Fibroblast of pulmonary artery (primary cell): ENCODE measurements at places on chromosomes 12 and 14.
A peak's percentile ranks its signal among the peaks of the same experiment; 100 is the strongest.

DNA sequence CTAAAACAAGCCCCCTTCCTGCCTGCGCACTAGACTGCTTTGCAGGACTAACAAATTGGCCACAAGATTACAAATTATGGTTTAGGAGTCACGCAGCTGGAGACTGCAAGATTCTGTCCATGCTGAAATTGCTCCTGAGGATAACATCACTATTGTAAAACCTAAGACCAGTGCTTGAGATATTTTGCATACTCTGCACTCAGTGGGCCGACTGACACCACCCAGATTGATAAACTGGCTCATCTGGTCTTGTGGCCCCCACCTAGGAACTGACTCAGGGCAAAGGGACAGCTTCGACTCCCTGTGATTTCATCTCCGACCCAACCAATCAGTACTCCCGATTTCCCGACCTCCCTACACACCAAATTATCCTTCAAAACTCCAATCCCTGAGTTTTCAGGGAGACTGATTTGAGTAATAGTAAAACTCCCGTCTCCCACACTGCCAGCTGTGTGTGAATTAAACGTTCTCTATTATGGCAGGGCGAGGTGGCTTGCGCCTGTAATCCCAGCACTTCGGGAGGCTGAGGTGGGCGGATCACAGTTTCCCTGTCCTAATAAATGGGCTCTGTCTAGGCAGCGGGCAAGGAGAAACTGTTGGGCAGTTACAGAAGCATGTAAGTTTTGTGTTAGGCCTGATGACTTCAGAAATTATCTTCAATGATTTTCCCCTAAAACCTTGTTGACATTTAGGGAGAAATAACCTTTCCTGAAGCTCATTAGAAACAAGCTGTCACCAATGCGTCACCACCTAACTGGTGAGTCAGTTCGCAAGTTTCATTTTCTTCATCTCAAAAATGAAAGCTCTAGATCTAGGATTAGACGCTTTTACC, 5.3 kb upstream of the UBC start:
- DNase-seq: peak; percentile 36

DNA sequence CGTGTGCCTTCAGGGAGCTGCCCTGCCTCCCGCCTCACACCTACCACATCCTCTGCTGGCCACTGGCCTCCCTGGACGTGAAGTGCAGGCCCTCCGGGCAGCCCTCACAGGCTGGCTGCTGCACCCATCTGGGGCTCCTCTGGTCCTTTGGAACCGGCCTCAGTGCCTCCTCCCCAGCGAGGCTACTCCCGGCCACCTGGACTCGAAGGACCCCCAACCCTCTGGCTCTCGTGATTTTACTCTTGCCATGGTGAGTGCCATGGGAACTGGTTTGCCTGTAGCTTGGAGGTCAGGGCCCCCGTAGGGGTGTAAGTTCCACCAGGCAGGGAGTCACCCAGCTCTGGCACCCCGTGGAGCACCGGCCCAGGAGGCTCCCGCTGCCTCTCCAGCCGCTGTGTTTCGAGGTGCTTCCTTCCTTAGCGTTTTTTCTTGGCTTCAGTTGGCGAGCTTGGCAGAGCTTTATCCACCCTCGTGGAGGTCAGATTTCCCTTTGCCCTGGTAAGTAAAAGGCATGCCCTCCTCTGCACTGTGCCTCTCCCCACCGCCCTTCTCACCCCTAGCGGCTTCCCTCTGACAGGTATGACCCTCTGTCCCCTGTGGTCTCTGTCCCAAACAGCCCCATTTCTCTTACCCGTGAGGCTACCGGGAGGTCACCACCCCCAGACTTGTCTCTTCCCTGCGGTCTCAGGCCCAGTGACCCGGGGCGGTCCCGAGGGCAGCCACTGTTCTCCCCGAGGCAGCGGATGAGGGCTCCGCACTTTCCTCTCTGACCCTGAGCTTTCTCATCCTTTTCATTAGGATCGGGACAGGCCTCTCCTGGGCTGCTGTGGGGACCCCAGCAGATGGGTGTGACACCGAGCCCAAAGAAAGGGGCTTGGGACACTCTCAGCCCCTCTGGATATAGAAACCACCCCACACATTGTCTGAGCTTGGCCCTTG, 203.1 kb upstream of the C14orf180 start:
- no peak for DNase-seq

DNA sequence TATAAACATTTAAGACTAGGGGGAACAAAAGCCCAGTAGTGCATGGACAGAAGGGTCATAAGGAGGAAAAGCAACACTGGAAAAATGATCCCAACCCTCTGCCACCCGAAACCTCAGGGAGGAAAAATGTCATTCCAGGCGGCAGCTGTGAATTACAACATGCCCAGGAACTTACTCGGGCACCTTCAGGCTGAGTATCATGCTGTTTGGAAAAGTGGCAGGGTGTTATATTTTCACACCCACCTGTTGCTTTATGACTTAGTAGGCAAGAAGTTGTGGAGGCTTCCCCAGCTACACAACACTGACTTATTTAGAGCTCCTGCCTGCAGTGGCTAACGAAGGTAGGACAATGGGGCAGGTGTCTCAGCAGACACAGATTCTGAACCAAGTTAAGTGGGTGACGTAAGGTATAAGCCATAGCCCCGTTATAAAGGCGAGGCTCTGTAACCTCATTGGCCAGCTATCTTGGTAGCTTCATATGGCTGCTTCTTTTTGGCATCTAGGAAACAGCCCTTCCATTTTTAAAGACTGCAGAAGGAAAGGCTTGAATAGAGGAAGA, 96.1 kb upstream of the IFNG-AS1 start:
- no peak for DNase-seq

DNA sequence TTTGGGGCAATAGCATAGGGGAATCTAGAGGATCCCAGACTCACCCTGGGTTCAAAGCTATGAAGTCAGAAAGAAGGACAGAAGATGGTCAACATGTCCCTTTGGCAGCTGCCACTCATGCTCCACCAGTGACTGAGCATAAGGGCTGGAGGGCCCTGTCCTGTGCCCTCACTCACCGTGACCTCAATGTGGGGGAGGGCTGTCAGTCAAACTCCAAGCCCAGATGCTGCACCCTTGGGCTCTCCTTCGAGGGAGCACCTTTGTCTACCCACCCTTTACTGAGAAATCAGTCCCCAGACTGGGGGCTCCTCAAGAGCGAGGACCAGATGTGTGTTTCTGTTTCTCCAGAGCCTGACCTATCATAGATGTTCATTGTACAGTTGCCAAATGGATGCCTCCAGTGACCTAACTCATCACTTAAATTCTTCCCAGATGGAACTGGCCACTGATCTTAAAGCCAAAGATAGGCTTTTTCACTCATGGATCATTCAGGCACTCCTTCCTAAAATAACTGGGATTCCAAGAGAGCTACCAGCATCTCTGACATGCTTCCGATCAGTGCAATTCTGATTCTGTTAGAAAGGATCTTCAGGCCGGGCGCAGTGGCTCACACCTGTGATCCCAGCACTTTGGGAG, 27.2 kb upstream of the VSX2 start:
- DNase-seq: no peak

DNA sequence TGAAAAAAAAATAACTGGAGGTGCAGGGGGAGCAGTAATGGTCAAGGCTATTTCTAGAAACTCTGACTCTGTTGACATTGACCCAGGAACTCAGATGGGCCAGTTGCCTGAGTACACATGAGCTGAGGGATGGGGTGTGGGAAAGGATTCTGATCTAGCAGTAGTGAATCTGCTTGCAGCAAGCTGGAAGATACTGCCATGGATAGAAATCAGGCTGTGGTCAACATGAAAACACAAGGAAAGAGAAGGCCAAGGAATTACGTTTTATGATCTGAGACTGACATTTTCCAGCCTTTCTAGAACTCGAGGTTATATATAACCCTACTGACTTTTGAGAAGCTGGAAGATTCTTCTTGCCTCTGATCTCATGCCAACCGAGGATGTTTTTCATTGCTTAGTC, 90.0 kb downstream of the ANO6 start:
- no peak for DNase-seq

GRCh38 chr12:109952160-109952858, 43.9 kb downstream of the GIT2 start:
- no peak for DNase-seq
